Fibroblast of skin of back (primary cell): ENCODE measurements at places on chromosomes 7 and 10.

DNA sequence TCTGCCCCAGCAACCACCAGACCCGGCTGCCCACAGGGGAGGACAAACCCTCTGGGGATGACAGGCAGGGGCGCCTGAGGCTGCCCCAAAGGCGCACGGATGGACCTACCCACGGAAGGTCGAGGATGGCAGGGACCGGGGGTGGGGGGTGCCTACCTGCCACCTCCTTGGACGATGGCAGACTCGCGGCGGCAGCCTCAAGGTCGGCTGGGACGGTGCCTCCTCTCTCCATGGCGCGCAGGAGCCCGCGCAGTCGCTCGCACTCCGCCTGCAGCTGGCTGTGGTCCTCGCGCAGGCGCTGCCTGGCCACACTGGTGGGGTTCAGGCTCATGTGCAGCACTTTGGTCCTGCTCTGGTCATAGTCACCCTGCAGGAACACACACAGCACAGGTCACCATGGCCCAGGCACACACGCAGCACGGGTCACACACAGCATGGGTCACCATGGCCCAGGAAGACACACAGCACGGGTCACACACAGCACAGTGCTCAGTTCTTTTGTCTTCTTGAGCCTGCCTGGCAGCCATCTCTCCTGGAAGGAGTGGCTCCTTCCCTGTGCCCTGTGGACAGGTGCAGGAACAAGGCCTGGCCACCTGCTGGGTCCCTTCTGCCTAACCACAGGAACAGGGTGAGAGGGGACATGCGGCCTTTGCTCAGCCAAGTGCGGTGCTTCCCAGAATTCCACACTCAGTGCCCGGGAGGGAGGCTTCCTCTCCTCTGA, 266.6 kb downstream of the ELFN1 start:
- no peak for DNase-seq

- no peak for DNase-seq
These were observed 40.5 kb upstream of the CDK6 start for GRCh38 chr7:92876836-92877235.

- DNase-seq = no peak
These were observed 21.0 kb upstream of the EIF5AL1 start for GRCh38 chr10:79491143-79491835.

- DNase-seq = peak; percentile 77
These were observed 12.7 kb upstream of the AKR1B10 start for GRCh38 chr7:134514663-134515062.

DNA sequence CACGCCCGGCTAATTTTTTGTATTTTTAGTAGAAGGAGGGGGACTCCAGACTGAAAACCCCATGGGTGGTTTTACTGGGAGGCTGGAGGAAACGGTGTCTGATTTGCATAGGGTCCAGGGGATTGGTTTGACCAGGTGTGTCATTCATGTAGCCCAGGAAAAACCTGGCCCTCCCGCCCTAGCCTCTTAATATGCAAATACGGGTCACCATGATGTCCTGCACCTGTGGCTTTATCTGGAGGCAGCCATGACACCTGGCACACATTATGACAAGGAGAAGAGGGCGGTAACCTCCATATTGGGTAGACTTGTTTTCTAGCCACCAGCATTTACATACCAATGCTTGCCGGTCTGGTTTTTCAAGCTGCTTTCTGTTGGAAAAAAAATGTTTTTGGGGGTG, 68.0 kb downstream of the TRIL start:
- DNase-seq = no peak

DNA sequence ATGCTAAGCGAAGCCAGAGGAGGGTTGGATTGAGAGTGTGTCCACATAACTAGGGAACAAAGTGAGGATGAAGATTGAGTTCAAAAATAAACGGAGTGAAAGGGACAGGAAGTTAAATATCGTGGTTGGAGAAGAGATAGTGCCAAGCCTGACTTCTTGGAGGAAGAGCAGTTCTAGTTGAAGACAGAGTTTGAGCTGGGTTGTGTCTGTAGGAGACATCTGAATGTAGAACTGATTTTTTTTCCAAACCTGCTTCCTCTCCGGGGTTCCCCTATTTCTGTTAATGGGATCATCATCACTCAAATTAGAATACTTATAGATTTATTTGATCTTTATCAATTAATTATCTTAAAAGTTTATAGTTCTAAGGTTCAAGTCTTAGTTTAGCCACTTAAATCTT, 35.6 kb downstream of the SP4 start:
- no peak for DNase-seq

- DNase-seq = no peak
These were observed 5.8 kb downstream of the NUDCD3 start for GRCh38 chr7:44484482-44485313.
